ENCODE measurements at places on chromosomes 4 and X.
A peak's percentile ranks its signal among the peaks of the same experiment; 100 is the strongest.

GRCh38 chr4:126038502-126039144, 723.9 kb downstream of the FAT4 start:
- DNase-seq, result no peak

DNA sequence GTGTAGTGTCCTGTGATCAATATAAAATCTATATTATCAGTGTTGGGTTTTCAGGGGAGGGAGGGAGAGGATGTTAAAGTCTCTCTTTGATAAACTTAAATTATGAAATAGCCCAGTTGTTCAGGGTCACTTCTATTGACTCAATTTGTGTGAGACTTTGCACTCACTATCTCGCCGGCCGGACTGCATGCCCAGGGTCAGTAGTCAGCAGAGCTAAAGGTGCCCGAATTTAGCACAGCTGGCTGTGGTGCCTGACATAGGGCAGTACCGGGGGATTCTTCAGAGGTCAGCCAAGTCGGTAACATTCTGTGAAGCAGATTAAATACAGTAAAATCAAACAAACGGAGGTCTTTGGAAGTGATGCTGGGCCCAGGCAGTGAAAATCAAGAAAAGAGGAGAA, 19.2 kb downstream of the GABRQ start:
- peak; percentile 70 for DNase-seq

DNA sequence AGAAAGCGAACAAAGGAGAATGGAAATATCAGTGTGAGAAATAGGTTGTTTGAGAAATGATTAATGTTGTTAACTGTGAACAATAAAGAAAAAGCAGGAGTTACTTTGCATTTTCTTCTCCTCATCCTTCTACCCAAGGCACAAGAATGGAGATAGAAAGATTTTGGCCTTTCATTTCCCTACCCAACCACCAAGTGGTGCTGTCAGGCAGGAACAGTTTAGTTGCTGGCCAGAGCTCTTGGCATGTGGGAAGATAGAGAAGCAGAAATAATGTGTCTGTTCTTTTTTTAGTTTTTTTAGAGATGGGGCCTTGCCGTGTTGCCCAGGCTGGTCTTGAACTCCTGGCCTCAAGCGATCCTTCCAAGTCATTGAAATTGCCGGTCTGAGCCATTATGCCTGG, 12.8 kb downstream of the HOPX start:
- no peak for DNase-seq

DNA sequence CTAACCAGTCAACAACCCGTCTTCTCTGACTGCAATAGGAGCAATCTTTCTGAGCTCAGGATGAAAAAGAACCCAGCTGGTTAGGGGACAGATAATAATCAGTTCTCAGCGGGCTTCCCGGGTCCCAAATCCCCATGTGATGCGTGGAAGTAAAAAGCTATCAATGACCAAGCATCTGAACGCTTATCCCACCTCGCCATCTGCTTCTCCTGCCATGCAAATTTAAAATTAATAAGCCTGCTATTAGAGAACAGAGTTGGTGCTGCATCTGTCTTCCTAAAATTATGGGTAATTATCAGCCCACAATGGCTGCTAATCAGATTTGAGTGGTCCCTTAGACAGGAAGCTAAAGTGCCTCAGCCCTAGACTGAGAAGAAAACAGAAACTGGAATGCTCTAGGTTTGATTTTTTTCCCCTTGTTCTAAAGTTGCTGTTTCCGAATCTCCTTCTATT, 37.5 kb downstream of the AFAP1 start:
- DNase-seq, result no peak

GRCh38 chr4:78960926-78961325, 21.7 kb upstream of the PAQR3 start:
- DNase-seq, result no peak

DNA sequence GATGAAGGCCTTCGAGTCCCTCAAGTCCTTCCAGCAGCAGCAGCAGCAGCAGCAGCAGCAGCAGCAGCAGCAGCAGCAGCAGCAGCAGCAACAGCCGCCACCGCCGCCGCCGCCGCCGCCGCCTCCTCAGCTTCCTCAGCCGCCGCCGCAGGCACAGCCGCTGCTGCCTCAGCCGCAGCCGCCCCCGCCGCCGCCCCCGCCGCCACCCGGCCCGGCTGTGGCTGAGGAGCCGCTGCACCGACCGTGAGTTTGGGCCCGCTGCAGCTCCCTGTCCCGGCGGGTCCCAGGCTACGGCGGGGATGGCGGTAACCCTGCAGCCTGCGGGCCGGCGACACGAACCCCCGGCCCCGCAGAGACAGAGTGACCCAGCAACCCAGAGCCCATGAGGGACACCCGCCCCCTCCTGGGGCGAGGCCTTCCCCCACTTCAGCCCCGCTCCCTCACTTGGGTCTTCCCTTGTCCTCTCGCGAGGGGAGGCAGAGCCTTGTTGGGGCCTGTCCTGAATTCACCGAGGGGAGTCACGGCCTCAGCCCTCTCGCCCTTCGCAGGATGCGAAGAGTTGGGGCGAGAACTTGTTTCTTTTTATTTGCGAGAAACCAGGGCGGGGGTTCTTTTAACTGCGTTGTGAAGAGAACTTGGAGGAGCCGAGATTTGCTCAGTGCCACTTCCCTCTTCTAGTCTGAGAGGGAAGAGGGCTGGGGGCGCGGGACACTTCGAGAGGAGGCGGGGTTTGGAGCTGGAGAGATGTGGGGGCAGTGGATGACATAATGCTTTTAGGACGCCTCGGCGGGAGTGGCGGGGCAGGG, 568 bp downstream of the HTT start:
- peak; percentile 56 for DNase-seq

DNA sequence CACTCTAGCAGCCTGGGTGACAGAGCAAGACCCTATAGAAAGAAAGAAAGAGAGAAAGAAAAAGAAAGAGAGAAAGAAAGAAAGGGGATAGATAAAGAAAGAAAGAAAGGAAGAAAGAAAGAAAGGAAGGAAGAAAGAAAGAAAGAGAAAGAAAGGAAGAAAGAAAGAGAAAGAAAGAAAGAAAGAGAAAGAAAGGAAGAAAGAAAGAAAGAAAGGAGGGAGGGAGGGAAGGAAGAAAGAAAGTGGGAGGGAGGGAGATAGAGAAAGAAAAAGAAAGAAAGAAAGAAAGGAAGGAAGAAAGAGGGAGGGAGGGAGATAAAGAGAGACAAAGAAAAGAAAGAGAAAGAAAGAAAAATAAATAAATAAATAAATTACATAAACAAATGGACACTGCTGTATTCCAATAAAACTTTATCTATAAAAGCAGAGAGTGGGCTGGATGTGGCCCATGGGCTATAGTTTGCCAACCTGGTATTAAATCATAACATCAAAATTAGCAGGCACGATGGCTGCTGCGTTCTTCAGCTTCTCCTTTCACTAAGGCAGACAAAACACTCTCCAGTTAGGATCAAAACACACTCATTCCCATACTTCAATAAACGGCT, 165.0 kb downstream of the ZNF674 start:
- no peak for DNase-seq

GRCh38 chr4:6746721-6747293, 30.8 kb downstream of the BLOC1S4 start:
- peak; percentile 73 for DNase-seq

- DNase-seq, result no peak
These were observed 127.7 kb upstream of the RPS6KA3 start for GRCh38 chrX:20394451-20394850.

DNA sequence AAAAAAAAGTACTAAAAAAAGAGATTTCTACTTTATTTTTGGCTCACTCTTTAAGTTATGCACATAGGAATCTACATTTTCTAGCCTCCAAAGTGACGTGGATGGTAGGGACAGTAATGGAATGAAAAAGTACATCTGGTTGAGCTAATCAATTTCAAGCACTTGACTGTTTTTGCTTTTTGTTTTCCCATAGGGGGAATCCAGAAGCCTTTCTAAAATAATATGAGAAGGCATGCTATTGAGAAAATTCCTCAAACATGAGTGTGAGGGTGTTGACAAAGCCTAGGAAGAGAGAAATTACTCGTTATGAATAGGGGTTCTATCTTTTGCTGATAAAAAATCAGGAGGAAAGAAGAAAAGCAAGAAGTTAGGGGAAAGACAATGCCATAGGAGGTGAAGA, 242.5 kb upstream of the PUDP start:
- DNase-seq, result no peak

DNA sequence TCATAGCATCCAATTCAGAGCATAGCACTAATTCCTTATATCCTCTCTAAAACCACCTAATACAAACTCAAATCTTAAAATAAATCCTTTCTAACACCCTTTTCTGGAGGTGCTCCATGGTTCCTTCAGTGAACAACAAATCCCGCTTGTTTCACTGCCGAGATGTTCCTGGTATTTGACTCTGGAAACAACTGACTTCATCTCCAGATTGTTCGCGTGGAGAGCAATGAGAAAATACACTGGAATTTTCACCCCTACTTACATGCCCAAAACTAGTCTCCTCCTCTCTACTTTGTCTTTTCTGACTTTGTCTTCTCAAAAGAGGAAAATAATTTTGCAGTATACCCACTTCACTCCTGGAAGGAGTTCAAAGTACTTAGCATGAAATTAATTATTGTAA, 129.0 kb downstream of the PLS3 start:
- no peak for DNase-seq

- no peak for DNase-seq
These were observed 109.5 kb downstream of the DDX60 start for GRCh38 chr4:168208957-168209614.

DNA sequence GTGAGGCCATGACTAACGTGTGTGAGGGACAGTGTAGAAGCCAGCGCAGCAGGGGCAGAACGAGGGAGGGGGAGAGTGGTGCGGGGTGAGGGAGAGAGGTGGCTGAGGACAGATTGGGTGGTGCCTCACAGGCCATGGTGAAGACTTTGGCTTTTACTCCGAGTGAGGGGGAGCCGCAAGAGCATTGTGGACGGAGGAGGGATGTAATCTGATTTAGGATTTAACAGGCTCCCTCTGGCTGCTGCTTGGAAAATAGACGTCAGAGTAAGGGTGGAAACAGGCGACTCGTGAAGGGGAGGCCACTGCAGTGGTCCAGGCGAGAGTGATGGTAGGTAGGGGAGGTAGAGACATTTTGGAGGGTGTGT, 13.0 kb downstream of the PPP1R3F start:
- DNase-seq, result no peak

- no peak for DNase-seq
These were observed 483.6 kb downstream of the SH2D1A start for GRCh38 chrX:124829930-124830329.

- DNase-seq, result no peak
These were observed 54.0 kb downstream of the GC start for GRCh38 chr4:71729856-71730255.

DNA sequence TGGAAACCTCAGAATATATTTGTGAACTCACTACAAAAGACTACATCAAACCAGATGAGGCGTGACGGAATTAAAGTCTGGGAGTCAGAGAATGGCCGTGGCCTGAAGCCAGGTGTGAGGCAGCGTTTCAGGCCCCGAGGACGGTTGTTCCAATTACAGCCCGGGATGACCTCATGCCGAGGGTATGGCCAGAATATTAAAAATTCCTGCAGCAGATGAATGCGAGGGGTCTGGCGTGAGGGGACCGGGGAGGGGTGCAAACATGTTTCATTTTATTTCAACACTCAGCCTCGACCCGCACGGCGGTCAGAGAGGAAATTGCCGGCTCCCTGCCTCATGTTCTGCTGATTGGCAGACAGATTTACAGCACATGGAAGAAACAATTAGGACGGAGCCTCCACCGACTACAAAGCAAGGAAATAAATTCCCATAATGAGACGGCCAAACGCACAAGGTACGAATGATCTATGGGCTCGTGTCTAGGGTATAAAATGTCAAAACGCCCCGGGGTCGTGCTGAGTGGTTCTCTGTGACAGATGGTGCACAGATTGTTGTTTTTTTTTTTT, 289.7 kb downstream of the SHOX start:
- no peak for DNase-seq

DNA sequence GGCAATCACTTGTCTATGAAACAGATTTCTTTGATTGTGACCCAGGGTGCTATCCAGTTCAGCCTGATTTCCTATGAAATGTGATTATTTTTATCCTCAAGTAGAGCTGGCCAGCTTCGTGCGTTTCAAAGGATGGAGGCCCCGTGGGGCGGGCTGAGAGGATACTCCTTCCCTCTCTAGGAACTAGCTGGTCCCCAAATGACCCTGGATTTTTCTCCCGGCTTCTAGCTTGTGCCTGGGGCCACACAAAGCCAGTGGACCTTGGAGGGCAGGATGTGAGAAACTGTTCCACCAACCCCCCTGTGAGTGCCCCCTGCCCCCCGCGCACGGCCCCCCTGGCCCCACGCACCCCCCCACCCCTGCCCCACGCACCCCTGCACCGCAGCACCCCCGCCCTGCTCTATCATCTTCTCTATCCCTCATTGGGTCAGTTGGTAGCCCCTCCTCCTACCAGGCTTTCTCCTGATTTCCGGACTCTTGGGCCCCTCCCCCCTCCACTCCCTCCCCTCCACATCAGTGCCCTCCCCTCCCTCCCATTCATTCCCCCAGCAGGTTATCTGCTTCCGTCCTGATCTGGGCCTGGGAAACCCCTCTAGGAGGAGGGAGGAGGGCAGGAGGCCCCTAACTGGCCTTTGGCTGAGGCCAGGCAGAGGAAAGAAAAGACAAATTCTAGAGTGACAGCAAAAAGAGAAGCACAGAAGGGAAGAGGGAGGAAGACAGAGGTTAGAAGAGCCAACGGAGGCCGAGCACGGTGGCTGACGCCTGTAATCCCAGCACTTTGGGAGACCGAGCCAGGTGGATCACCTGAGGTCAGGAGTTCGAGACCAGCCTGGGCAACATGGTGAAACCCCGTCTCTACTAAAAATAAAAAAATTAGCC, 3.3 kb downstream of the XPNPEP2 start:
- DNase-seq, result no peak

DNA sequence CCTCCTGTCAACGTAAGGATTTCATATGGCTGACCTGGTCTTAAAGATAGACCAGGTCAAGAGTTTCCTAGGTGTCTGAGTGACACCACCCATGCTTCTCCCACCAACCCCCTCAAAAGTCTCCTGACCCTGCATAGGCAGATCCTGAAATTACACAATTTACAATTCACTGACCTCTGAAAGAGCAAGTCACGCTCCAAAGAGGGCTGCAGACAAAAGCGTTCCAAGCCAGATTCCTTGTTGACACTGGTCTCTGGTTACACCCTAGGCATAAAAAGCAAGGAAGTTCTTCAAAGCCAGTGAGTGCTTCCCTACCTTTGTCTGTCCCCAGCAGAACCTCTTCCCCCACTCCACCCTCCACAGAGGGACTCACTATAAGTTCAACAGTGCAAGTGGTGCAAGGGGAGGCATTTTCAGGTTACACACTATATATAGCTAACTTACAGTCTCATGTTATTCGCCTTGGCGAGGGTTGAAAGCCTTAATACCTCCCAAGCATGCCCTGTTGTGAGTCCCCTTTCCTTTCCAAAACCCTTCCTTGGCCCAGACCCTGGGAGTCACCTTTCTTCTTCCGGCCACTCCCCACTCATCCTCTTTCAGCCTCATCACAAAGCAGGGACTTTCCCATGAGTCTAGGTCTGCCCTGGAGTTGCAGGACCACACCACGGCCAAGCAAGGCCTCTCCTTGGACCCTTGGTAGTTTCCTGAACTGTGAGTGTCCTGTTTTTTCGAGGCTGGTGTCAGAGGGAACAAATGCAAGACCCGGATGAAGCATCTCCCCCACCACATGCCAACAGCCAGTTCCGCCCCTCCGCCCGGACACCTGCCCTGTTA, 58.0 kb upstream of the KLF3 start:
- no peak for DNase-seq
